ENCODE measurements at places on chromosomes 1 and 21.

GRCh38 chr21:14244911-14245310 is 29.0 kb downstream of the RBM11 start:
- no peak for DNase-seq

DNA sequence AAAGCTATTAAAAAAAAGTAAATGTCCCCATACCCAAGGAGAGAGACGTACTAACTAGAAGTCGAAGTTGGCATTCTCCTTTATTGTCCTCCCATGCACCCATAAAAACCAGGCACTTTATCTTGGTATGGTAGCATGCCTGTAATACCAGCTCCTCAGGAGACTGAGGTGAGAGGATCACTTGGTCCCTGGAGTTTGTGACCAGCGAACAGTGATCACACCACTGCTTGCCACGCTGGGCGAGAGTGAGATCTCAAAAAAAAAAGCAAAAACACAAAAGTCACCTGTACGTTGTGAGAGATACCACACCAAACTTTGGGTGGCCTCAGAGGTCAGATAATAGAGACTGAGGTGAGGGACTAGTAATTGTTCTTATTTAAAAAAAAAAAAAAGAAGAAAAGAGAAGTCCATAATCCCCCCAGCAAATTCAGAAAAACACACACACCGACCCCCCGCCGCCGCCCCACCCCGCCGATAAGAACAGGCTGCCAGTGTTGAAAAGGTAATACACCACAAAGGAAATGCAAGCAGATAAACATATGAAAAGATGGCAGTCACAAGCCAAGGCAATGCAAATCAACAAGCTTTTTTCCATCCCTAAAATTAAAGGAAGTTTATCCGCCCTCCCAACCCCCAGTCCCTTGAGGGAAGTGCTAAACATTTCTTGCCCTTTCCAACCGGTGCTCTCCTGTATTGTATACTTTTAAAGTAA is 3.6 kb downstream of the L1TD1 start:
- no peak for DNase-seq

- no peak for DNase-seq
These were observed 99.1 kb upstream of the ACTRT2 start for GRCh38 chr1:2921970-2922686.

DNA sequence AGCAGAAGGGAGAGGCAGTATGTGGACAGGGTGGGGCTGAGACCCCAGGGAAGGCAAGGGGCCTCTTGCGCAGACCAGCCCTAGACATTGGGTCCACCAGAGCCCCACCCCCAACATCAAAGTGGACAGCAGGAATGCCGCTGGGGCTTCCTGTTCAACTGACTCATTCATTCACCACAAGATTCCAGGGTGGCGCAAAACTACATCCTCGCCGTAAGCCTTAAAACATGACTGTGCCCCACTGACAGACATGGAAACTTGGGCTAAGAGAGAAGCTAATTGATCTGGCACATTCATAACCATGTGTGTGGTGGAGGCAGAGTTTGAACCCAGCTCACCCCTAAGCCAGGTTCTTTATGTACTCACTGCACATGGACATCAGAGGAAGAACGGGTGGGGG is 14.0 kb downstream of the COL16A1 start:
- no peak for DNase-seq

- no peak for DNase-seq
These were observed 75.5 kb upstream of the ATP5PO start for GRCh38 chr21:33991133-33991532.

DNA sequence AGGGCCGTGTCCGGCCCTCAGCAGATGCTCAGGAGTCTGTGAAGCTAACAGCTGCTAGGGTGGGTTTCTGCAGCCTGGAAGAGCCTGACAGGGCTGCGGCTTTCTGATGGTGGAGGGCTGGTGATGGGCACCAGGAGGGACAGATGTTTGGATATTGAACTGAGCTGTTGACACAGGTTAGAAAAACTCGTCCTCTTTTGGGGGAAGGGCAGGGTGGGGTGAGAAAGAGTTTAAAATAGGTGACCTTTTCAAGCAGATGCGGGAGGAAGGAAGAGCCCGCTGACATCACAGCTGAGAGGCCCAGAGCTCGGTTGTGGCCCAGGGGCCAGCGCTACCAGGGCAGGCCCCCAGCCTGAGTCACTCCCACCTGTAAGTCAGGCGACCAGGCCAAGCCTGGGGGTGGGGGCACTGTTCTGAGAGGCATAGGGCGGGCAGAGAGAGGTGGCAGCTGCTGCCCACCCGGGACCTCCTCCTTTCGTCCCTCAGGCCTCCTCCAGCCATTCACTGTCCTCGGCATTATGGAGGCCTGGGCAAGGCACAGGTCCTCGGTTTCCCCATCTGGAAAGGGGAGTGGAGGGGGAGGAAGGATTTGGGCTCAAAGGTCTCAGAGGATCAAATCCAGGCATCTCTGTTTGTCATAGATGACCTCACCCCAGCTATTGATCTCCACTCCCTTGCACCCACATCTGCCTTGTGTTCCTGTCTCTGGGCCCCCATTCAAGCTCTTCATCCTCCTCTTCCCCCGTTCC is 32.3 kb upstream of the ID3 start:
- DNase-seq = no peak

- DNase-seq = no peak
These were observed at the start of gene SPRTN for GRCh38 chr1:231338270-231339128. SPRTN (plus strand) TSS chr1:231338293; CDS start chr1:231338384, 91 bp downstream.

DNA sequence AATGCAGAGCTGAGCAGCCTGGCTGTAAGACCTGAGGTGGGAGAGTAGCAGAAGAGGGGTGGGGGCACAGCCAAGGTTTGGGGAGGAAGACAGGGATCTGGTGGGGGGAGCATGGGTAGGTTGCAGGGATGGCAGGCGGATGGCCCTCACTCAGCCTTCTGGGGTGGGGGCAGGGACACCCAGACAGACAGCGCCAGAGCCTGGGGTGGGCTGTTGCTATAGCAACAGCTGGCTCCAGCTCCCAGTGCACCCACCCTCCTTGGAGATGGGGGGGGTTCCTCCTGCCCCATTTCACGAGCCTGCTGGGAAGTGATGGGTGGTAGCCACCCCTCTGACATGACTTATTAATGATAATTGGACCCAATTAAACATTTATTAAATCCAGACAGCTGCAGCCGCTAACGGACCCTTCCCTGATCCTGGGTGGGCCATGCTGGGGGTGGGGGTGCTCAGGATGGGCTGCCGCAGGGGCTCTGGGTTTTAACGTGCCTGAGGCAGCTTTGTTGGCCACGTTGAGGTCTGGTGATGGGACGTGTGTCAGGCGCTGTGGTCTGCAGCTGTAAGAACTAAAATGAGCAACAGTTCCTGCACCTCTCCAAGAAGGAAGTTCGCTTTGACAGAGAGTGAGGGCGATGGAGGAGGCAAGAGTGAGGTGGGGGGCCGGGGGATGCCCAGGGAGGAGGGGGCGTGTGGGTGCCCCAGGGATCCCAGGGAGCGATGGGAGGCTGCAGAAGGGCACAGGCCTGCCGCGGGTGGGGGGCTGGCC is 19.4 kb downstream of the AGRN start:
- DNase-seq = no peak

- no peak for DNase-seq
These were observed 58.9 kb upstream of the NEK2 start for GRCh38 chr1:211734359-211734758.

Data from right forelimb (tissue), 1 donor.